ENCODE measurements at places on chromosomes 16 and 17. TPM values are rescaled to one million over a fixed set of nuclear protein-coding genes. Genes with fewer than 3 reads are reported as not detected.

Gene SALL1
- total RNA-seq = not detected

Gene LRRC37A3
- 7.1 TPM for total RNA-seq

Gene INCA1
- not detected for total RNA-seq

Gene NUPR1
- total RNA-seq = 16.5 TPM

Gene DNAI2
- not detected for total RNA-seq

Gene RAB37
- total RNA-seq = 0.17 TPM

Gene TENT4B
- 6.3 TPM for total RNA-seq

Gene TMC5
- total RNA-seq = 7.4 TPM

Gene CAPNS2
- total RNA-seq = 0.26 TPM

Gene NSF
- total RNA-seq = 52.2 TPM

Gene CA4
- not detected for total RNA-seq

Gene GFAP
- total RNA-seq = 0.29 TPM

Gene RAMP2
- not detected for total RNA-seq

Gene CLEC18B
- 0.29 TPM for total RNA-seq

Gene ARL6IP1
- 118 TPM for total RNA-seq

Gene KRTAP9-4
- total RNA-seq = not detected

Gene C17orf78
- not detected for total RNA-seq

Gene SOX8
- 0.47 TPM for total RNA-seq

Gene SYT17
- 11.8 TPM for total RNA-seq

Gene HOXB7
- total RNA-seq = not detected

Gene TMEM92
- total RNA-seq = 6.9 TPM

Gene RCVRN
- total RNA-seq = not detected

Gene KRTAP4-4
- not detected for total RNA-seq

Gene P3H4
- 29.6 TPM for total RNA-seq

Gene FBXO39
- not detected for total RNA-seq

Gene TADA2A
- 16.5 TPM for total RNA-seq

Gene MSLN
- 4.7 TPM for total RNA-seq

Gene RNF112
- 0.18 TPM for total RNA-seq

Gene PPY
- total RNA-seq = not detected

Gene SNX20
- not detected for total RNA-seq

Gene GSDMA
- not detected for total RNA-seq

Gene CACNG1
- not detected for total RNA-seq

Gene ALOXE3
- total RNA-seq = 3.6 TPM

Gene POLR3E
- total RNA-seq = 48.8 TPM

Gene CDH8
- total RNA-seq = 1.3 TPM

Gene CCDC78
- total RNA-seq = 3.3 TPM

Gene ANKFN1
- not detected for total RNA-seq

Gene KRT9
- not detected for total RNA-seq

Gene SLC22A31
- total RNA-seq = 8.4 TPM

Gene BANP
- 24.2 TPM for total RNA-seq

Gene C17orf113
- 0.62 TPM for total RNA-seq

Gene SPATA22
- total RNA-seq = not detected

Gene KRT35
- not detected for total RNA-seq

Gene CUEDC1
- total RNA-seq = 31.6 TPM

Gene SLC16A13
- total RNA-seq = 0.62 TPM

Gene HSD17B2
- total RNA-seq = 5.2 TPM

Gene CDYL2
- total RNA-seq = 8.5 TPM

Gene CCDC43
- total RNA-seq = 51.0 TPM

Gene RPL13
- total RNA-seq = 3,323 TPM

Gene TLE7
- total RNA-seq = not detected

Gene TMIGD1
- total RNA-seq = not detected

Gene ERCC4
- total RNA-seq = 4.9 TPM

Gene RRAD
- total RNA-seq = 1.2 TPM

Gene WWOX
- total RNA-seq = 60.7 TPM

Gene BCL7C
- 75.6 TPM for total RNA-seq

Gene MYOCD
- not detected for total RNA-seq
